ENCODE measurements at places on chromosomes 7 and 10. TPM values are rescaled to one million over a fixed set of nuclear protein-coding genes. Genes with fewer than 3 reads are reported as not detected.

- peaks cover 89% of the 10 kb centered on the region for H3K4me1 ChIP-seq
- peak; percentile 87 for DNase-seq
- peak overlapping the region; percentile 98 for H3K27ac ChIP-seq
- peaks cover 17% of the 10 kb centered on the region for H3K36me3 ChIP-seq
- peak overlapping the region; percentile 73 for H3K4me3 ChIP-seq
These were observed 10.7 kb downstream of the APBB1IP start for GRCh38 chr10:26448706-26449435.

The ATG9B gene
- 8.9 TPM for polyA plus RNA-seq

The TEX36 gene
- not detected for polyA plus RNA-seq

GRCh38 chr10:92126100-92126650 is 164.7 kb downstream of the CPEB3 start:
- peaks cover 28% of the 10 kb centered on the region for H3K4me1 ChIP-seq
- H3K27ac ChIP-seq = no peak overlapping the region

The C10orf62 gene
- not detected for polyA plus RNA-seq

DNA sequence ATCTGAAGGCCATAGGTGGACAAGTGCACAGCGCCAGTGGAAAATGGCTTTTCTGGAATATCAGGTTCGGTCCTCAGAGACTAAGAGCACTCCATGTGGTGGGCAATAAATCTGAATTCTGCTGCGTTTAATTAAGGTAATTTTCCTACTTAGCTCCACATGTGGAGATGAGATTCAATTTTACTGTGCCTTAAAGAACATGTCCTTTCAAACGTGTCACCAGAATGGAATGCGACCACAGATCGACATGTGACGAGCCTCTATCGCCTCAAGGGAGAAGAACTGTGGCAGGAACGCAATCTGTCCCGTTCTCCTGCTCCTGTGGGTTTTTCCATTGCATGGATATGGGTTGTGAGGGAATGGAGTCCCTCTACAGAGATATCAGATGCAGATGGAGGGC is 205.3 kb upstream of the ZNF32 start:
- no peak overlapping the region for H3K27ac ChIP-seq
- DNase-seq = no peak
- no peaks in the 10 kb centered on the region for H3K36me3 ChIP-seq
- no peak overlapping the region for H3K4me3 ChIP-seq
- no peaks in the 10 kb centered on the region for H3K27me3 ChIP-seq
